ENCODE measurements at places on chromosomes 7 and 10.

- DNase-seq: no peak
These were observed 886.7 kb upstream of the GHITM start for GRCh38 chr10:83252596-83252995.

DNA sequence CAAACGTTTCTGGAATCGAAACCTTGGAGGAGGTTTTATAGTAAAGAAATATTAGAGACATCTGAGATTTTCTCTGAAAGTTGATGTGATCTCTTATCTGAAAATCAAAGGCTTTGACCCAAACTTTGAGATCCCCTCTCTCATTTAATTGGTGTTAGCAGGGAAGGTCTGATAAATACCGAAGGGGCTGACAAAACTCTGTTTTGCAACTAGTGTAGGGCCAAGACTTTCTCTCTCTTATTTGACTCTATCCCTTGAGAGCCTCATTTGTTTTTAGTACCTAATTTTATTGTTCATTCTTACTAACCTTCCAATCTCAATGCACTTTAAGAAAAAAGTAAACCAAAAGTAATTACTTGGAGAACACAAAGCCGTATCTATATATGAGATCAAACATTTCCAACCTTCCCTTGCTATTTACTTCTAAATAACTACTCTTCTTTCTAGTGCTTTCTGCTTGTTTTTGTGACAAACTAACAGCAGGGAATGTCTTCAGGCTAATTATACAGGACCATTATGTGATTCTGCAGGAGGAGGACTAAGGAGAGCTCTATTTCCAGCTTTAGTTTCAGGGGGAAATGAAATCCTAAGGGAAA is 33.4 kb upstream of the NPVF start:
- no peak for DNase-seq

DNA sequence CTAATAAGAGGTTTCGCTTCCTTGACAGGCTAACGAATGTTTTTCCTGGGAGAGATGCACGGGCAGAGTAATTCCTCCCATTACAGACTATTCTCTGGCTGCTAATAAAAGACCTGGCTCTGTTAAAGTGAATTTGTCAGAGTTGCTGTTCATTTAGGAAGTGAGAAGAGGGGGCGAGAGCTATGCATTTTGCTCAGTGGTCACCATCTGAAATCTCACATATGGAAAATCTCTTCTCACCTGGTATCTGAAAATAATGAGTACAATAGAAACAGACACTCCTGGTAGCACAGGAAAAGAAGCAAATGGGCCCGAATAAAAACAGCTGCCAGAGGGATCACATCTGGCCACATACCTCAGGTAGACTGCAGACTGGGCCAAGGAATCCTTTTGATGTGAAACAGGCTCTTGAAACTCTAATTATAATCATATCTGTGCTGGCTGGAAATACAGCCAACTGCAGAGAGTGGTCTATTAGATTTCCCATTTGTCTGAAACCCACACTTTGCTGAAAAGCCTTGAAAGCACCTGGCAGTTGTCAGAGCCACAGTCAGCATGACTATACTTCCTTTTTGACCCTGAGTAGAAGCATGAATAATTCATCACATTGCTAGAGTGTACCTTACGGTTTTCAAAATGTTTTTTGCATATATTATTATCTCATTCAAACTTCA is 33.6 kb downstream of the AOAH start:
- DNase-seq: no peak

- no peak for DNase-seq
These were observed 795.3 kb upstream of the CELF2 start for GRCh38 chr10:10222304-10222841.

- no peak for DNase-seq
These were observed 643 bp downstream of the KAT6B start for GRCh38 chr10:74827045-74827441.
